ENCODE measurements at places on chromosomes 6 and 20.

GRCh38 chr6:89021629-89022028 is 58.2 kb upstream of the RNGTT start:
- DNase-seq, result no peak

DNA sequence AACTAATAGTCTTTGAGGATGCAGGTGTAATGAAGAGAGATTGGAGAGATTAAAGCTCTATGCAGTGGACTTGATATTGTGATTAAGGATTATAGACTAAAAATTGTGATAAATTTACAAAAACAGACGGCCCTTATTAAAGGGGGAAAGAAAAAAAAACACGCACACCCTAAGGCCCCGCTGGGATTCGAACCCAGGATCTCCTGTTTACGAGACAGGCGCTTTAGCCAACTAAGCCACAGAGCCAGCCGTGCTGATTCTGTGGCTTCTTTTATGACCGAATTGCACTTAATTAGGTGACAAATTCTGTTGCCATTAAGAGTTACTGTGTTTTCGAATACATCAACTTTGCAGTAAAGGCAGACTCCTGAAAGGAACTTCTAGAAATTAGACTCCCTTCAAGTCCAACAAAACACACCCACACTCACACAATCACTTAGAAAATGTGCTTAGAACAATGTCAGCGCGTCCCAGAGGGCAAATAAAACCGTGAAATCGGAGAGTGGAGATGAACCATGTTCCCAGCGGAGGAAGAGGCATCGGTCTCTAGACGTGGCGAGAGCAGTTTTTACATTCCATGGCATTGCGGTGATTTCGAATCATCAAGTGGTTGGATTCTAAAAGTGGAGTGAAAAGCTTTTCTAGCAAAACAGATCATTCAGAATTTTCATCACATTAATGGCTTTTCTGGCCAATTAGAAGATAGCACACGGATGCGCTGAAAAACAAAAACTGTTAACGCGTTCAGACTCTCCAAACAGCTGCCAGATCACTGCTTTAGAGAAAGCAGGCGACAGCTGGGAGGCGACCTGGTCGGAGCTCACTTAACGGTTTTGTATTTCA is 122.6 kb downstream of the GPX5 start:
- DNase-seq, result no peak

DNA sequence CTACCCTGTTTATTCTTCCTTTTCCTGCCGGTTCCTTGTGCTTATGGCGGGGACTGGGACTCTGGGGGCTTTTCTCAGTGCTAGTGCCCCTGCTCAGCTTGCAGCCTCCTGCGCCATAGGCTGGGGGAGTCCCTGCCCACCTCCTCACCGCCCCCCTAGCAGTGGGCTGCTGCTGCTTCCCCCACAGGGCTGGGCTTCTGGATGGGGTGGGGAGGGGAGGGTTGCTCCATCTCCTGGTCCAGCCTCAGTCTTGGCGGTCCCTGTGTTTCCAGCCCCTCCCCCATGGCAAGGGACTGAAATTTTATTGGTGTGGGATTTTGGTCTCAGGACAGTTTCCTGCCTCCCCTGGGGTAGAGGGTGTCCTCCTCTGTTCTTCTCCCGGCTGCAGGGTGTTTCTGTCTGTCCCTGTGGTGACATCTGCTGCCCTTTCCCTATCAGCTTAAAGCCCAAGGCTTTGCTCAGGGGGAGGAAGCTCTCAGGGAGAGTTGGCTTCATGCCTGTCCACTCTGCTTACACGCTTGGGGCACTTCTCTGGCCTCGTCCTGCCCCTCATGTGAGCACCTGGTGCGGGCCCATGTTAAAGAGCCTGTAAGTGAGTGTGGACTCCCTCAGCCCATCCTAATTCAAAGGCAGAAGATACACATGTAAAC is 100.6 kb downstream of the HIVEP1 start:
- no peak for DNase-seq

- DNase-seq, result no peak
Measured at GRCh38 chr20:48070991-48071652, 285.8 kb upstream of the SULF2 start.

GRCh38 chr6:31948753-31949413 is 3.0 kb downstream of the CFB start:
- no peak for DNase-seq

DNA sequence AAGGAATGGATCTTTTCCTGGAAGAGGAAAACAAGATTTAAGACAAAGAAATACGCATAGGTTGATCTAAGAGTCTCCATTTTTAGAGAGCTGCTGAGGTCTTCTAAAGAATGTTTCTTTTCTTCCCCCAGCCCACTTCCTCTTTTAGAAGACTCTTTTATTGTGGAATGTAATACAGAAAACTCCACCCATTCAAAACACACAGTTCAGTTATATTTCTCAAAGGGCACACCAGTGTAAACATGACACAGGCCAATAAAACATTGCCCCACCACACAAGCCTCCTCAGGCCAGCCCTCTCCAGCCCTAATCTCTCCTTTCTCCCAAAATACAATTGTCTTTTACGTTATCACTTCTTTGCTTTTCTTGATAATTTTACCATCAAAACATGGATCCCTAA is 42.8 kb downstream of the SLC35B3 start:
- no peak for DNase-seq

- no peak for DNase-seq
Measured at GRCh38 chr20:35635652-35636051, 20.0 kb downstream of the SPAG4 start.

- no peak for DNase-seq
Measured at GRCh38 chr6:156828280-156828703, 51.1 kb downstream of the ARID1B start.

- DNase-seq, result no peak
Measured at GRCh38 chr6:158257425-158257759, 54.9 kb upstream of the TULP4 start.

- no peak for DNase-seq
Measured at GRCh38 chr6:6942831-6943230, 164.9 kb upstream of the RREB1 start.

- DNase-seq, result no peak
Measured at GRCh38 chr6:53985366-53985765, 125.9 kb upstream of the MLIP start.

DNA sequence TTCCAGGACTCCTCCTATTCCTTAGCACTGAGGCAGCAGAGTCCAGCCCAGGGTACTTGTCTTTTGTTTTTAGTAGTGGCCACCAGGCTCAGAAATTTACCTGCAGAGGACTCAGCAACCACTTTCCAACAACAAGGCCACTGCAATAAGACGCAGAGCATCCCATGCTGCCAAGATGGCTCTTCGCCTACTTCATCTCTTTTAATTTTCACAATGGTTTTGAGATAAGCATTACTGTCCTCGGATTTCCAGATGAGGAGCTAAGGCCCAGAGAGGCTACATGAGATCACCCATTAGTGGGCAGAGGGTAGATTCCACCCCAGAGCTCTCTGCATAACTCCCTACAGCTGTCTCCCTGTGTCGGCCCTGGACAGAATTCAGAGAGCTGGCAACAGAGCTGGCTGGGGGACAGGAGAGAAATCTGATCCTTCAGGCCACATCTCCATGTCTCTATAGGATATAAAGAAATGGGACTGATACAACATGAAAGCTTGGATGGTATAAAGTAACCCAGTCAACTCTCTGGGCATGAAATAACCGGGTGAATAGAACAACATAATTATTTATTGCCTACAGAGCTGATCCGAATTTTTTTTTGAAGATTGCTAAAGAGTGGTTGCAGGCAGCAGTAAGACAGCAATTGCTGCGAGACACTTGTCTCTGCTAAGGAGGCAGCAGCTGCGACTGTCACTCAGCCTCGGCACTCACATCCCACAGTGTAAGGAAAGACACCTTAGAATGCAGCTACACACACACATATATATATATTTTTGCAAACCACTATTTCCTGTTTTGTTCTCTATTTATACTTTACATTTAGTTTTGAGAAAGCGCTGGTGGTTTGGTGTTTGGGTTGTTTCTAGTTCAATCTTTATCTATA is 37.2 kb downstream of the SCML4 start:
- peak; percentile 47 for DNase-seq

- no peak for DNase-seq
Measured at GRCh38 chr6:132131758-132132157, 180.6 kb upstream of the CCN2 start.

DNA sequence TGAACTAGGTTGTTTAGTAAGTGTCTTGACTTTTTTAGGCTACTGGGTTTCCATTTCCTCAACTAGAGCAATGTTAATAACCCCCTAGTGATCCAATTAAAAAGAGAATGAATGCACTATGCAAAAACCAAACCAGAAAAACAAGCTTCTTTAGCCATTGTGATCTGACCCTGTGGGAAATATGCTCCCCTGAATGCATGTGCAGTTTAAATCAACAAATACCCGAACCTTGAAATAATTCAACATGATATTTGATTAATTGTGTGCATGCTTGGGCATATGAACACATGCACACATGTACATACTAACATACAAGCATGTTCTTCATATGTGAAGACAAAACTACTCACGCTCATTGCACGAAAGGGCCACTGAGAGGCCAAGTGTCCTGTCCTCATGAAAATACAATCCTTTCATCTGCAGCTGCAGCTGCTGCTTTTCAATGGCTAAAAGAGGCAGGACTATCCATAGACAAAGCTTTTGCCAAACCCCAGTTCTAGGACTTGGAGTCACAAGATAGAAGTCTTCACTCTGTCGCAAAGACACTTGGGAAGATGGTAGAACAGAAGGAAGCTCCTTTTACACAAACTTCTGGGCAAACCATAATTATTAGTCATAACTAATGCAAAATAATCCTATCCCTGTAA is 207.1 kb upstream of the POU3F2 start:
- DNase-seq, result no peak

DNA sequence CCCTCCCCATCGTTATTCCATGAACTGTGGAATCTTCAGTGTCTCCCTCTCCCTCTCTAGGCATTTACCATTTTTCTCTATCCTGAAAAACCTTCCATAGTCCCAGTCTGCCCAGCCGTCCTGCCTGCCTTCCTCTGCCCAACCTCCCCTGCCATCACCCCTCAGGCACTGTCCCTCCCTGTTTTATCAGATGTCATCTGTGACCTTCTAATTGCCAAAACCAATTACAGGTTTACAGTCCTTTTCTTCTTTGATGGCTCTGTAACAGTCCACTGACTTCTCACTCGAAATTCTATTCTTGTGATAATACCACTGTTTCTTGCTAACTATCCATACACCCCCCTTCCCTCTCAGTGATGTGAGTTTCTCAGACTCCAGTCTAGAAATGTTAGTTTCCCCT is 2.3 kb upstream of the SLC23A2 start:
- no peak for DNase-seq

DNA sequence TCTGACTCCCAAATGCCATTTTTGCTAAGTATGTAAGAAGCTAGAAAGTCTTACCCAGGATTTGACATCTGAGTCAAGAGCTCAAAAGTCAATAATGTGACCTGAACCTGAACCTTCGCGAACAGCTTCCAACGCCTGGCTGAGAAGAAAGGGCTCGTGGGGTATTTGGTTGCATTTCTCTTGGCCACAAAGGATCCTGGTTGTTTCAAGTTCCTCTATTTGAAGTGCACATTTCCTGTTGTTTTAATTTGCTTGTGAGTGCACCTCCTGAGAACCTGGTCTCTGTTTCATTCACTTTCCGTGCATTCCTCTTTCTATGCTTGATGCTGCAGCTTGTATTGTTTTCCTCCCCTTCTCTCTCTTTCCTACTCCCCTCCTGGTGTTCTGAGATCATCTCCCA is 212.5 kb downstream of the FOXA2 start:
- DNase-seq, result no peak

GRCh38 chr6:44650495-44650894 is 263.0 kb downstream of the CDC5L start:
- DNase-seq, result no peak

- no peak for DNase-seq
Measured at GRCh38 chr20:6418732-6419131, 295.9 kb upstream of the FERMT1 start.

- DNase-seq, result no peak
Measured at GRCh38 chr6:39992861-39993622, 58.8 kb upstream of the MOCS1 start.

DNA sequence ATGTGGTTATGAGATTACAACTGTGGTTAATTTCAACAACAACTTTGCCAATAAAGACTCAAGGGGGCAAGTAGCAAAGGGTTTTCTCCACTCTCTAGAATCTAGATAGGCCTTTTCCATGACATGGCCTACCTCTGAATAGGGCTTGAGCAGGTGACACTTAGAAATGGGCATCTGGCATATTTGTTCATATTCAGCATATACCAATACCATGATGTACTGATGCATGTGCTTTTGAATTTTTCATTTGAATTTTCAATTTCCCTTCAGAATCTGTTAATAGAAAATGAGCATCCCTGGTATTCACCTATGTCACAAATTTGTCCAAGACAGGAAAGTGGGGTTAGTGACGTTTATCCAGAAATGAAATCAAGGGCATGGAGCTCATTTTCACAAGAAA is 757.5 kb upstream of the NRSN1 start:
- no peak for DNase-seq

DNA sequence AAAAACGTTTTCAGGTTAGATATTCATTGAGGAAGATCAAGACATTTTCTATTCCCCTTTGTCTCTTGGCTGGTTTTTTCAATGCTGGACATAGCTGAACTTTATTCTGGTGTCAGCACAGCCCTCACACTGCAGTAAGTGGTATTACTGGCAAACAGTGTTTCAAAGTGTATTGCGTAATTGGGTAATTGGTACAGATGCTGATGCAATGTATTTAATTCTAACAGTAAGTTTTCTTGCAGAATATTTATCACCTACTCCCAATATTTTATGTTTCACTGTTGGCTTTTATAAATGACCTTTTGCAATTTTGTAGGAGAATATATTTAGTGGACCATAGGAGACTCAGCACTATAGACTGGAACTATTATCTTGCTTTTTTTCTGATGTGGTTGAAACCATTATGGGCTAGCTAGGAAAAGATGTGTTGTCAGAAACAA is 287.6 kb upstream of the SOX4 start:
- DNase-seq, result no peak

- no peak for DNase-seq
Measured at GRCh38 chr20:34560141-34560523, 1.6 kb downstream of the MAP1LC3A start.

- no peak for DNase-seq
Measured at GRCh38 chr6:28901831-28902230, 22.0 kb downstream of the TRIM27 start.

- no peak for DNase-seq
Measured at GRCh38 chr6:98839781-98840361, 5.5 kb downstream of the POU3F2 start.

GRCh38 chr6:52417675-52418111 is 2.4 kb upstream of the EFHC1 start:
- DNase-seq, result no peak

GRCh38 chr6:126546541-126547120 is 206.7 kb downstream of the CENPW start:
- no peak for DNase-seq

- no peak for DNase-seq
Measured at GRCh38 chr20:11232896-11233295, 559.1 kb upstream of the JAG1 start.

GRCh38 chr20:33664762-33665144 is 2.0 kb upstream of the ACTL10 start:
- DNase-seq, result no peak

Data from central memory CD4-positive, alpha-beta T cell (primary cell).